ENCODE measurements at places on chromosomes 3 and 15. TPM values are rescaled to one million over a fixed set of nuclear protein-coding genes. Genes with fewer than 3 reads are reported as not detected.

The CCR8 gene
- total RNA-seq: 0.61 TPM

The CTXN2 gene
- total RNA-seq: not detected

- DNase-seq: no peak
Measured at GRCh38 chr3:158909870-158910269, 108.0 kb downstream of the MFSD1 start.

GRCh38 chr15:74042603-74043424 is 39.5 kb downstream of the GOLGA6A start:
- no peak for DNase-seq

DNA sequence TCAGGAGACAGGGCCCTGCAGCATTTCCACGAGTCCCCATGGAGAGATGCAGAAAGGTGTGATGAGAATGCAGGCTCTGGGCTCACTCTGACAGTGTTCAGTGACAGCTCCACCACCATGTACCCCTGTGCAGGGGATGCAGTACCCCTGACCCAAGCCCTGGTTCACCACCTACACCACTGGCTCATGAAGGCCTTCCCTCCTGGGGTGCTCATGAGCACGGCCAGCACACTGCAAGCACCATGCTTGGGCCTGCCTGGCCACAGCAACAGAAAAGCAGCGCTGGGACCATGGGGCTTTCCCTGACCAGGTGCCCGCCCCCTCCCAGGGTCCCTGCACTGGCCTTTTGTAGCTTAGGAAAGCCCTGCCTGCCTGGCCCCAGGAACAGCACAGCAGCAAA is 6.2 kb downstream of the CXCR6 start:
- no peak for DNase-seq

DNA sequence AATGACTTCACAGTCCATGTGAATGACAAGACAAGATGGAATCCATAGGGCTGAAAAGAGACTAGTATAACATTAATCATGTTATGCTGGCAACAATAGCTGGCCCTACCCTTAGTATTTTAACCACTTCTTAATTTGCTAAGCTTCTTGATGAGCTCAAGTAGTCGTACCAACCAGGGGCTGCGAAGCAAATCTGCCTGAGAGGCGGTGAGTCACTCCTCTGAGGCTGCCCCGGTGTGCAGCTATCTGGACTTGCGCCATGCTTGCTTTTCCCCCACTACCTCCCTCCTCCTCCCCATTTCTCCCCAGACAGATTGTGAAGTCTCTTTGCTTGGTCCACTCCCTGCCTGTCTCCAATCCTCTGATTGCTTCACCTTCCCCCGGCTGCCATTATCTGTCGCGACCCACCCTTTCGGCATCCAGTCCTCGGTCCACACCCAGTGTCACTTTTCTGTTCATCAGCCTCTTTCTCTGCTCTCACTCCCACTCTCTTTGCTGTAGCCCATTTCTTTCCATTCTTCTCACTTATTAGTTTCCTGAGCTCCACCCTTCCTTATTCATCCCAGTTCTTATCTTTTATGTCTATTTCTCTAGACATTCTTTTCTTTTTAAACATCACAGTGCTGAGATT is 42.7 kb downstream of the DUT start:
- no peak for DNase-seq

DNA sequence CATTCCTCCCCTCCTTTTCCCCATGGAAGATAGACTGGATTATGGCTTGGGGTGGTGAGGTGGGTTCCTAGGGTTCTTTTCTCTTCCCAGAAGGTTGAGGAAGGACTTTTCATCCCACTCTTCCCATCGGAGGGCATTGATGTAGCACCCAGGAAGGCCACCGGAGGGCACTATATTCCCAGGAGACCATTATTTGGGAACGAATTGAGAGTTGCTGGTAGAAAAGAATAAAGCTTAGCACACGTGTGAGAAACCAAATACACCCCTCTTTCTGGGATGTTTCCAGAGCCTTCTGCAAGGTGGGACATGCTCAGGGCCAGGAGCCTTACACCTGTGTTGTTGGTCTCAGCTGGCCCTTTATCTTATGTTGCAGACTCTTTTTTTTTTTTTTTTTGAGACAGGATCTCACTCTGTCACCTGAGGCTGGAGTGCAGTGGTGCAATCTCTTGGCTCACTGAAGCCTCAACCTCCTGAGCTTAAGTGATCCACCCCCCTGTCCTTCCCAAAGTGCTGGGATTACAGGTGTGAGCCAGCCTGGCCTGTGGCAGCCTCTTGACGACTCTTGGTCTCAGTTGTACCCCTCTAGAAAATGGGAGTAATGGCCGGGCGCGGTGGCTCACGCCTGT is 6.3 kb upstream of the CDC25A start:
- DNase-seq: peak; percentile 33

The RPP14 gene
- 20.4 TPM for total RNA-seq

The RASL12 gene
- not detected for total RNA-seq

- no peak for DNase-seq
Measured at GRCh38 chr3:149186219-149186618, 35.4 kb downstream of the CP start.

DNA sequence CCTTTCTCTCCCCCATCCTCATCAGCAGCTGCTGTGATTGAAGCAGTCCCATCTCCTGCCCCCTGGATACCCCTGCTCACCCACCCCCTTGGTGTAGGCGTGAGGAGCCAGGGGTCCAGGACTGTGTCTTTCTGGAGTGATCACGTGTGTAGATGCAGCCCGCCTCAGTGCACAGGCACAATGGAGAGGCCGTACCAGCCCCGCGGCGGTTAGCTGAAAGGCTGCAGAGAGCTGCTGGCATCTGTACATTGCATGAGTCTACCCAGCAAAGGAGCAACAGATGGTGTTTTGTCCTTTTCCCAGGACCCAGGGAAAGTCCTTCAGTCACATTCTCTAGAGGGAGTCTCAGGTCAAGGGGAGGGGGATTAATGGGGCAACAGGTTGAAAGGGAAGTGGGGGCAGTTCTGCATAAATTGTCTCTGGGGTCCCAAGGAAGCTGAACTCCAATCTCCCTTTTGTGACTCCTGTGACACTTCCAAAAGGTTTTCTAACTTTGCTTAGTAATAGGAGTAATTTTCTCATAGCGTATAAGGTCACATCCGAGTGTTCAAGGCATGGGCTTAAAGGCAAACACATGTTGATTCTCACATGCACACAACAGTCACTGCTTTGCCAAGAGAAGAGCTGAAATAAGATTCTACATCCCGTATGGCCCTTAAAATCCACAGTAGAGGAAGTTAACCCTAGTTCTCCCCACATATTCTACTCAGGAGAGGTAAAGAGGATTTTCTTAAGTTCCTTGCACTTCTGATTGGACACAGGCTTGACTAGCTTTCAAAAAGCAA is 7.1 kb downstream of the CSPG5 start:
- no peak for DNase-seq

The PLSCR5 gene
- not detected for total RNA-seq

The CCDC54 gene
- not detected for total RNA-seq

The TMED3 gene
- total RNA-seq: 16.0 TPM

- no peak for DNase-seq
Measured at GRCh38 chr3:119227070-119227850, 13.4 kb downstream of the B4GALT4 start.

- peak; percentile 44 for DNase-seq
Measured at GRCh38 chr3:155323063-155323666, 29.7 kb upstream of the STRIT1 start.

- no peak for DNase-seq
Measured at GRCh38 chr15:31081588-31082250, 19.8 kb downstream of the TRPM1 start.

DNA sequence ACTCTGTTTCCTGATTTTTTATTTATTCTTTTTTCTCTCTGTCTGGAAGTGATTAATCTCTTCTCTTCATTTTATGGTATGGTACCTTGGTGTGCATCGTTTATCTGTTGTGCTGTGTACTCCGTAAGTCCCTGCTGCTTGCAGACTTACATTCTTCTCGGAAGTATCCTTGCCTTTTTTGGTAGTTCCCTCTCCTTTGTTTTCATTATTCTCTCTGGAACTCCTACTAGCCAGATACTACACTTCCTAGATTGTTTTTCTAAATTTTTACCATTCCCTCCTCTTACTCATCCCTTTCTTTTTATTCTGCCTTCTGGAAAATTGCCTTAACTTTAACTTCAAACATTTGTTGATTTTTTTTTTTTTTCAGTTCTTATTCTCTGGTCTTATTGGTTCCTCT is 27.2 kb downstream of the PIK3CA start:
- no peak for DNase-seq

DNA sequence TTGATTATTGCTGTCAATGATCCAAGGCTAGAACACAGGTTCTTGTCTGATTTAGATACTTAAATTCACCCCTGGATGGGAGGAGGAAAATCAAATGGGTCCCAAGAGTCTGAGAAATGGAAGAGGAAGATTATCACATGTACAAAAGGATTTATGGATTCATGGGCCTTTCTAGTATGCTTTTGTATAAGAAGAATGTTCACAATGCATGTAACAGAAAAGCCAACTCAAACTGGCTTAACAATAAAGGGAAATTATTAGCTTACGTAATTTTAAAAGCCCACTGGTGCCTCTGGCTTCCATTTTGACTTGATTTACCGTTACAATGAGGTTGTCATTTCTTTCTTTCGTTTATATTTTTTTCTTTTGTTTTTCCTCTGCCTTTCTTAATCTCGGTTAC is 782.5 kb upstream of the GRM7 start:
- no peak for DNase-seq

The ALPK3 gene
- total RNA-seq: 0.14 TPM

DNA sequence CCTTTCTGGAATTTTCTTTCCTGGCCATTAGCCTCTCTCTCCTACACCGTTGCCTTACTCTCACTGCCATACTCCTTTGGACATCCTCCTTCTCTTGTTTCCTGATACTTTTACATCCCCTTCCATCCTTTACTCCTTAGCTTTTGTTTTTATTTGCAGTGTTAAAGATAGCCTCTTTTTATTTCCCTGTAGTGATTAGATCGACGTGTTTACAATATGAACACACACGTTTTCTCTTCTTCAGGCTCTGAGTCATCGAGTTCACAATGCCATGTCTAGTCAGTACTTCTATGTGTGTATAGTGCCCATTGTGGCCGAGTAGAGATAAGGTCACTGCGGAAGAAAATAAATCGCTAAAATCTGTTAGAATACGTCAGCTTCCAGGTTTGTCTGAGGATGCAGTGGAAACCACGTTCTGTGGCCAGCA is 208.5 kb downstream of the LPP start:
- DNase-seq: no peak

The POPDC2 gene
- total RNA-seq: 1.0 TPM

The CNTN4 gene
- total RNA-seq: not detected

DNA sequence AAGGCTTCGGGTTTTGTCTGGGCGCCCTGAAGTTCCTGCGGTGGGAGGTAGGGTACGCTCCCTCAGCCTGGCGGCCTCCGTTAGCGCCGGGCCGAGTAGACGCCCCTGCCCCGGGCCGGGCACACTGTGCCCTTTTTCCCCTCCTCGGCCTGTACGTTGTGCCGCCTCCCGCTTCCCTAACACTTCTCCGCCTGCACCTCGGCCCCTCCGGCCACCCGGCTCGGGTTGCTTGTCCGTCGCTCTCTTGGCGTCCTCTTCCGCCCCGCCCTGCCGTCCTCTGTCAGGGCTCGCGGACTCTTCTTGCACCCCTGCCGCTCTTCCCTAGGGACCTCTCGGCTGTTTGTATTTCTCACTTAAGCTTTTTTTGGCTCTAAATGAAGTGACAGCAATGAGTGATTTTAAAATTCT is 384 bp downstream of the KNL1 start:
- no peak for DNase-seq

The FETUB gene
- not detected for total RNA-seq

The P2RY12 gene
- total RNA-seq: not detected

DNA sequence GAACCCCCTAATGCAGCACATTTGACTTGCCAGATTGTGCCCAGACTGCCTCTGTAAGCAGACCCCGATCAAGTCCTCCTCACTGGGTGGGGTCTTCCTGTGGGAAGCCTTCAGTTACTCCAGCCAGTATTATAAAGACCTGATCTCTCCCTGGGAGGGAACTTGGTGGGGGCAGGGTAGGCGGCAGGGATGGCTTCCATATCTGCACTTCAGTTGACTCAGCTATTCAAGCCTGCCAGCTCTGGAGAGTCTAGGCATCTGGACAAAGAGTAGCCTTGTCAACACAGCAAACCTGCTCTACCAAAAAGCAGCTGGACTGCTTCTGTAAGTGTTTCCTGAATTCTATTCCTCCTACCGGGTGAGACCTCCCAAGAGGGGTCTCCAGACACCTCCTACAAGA is 21.0 kb upstream of the SLC25A38 start:
- DNase-seq: no peak

DNA sequence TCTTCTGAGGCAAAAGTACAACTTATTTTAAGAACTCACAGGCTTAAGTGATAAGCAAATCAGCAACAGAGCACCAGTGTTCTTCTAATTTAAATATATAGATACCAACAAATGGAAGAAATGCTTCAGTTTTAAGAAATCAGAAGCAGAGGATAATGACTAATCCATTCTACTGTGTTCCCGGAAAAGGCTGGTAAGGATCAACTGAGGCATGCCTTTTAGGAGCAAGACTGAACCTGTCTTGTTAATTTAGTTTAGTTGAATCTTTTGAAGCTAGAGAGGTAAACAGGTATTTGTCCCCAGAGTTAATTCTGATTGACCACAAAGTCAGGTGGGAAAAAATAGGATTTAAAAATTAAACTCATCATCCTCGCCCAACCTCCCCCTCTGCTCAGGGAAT is 51.8 kb downstream of the TAMM41 start:
- no peak for DNase-seq

The NAALADL2 gene
- 1.7 TPM for total RNA-seq

The CIB2 gene
- 1.9 TPM for total RNA-seq

DNA sequence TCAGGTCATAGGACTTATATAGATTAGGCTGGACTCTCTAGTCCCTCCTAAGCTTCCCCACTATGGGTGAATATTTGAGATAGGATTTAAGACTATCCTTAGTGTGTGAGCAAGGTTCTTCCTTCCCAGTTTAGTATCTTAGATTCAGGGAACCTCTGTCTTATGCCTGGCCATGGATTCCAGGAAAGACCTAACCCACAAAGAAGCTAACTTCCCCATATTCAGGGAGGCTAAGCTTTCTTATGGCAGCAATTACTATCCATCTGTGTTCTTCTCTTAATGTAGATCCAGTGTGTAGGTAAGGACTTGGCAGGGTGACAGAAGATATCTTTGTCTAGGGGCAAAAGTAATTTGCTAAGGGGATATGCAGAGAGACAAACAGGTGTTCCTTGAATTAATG is 25.5 kb upstream of the PIK3R4 start:
- no peak for DNase-seq

- DNase-seq: no peak
Measured at GRCh38 chr3:59247402-59247841, 197.6 kb upstream of the CFAP20DC start.

The LMOD3 gene
- not detected for total RNA-seq

GRCh38 chr3:15531346-15531745 is 9.8 kb upstream of the COLQ start:
- no peak for DNase-seq

The PYGO1 gene
- total RNA-seq: not detected

The GOLGA8J gene
- total RNA-seq: not detected

The GOLGA8G gene
- total RNA-seq: not detected

- no peak for DNase-seq
Measured at GRCh38 chr3:171883893-171884279, 40.7 kb downstream of the TMEM212 start.

GRCh38 chr15:83700082-83700481 is 46.2 kb downstream of the ADAMTSL3 start:
- DNase-seq: no peak

The KCNH8 gene
- total RNA-seq: 0.14 TPM
